Fibroblast of lung (primary cell): ENCODE measurements at places on chromosomes 13 and 19. TPM values are rescaled to one million over a fixed set of nuclear protein-coding genes. Genes with fewer than 3 reads are reported as not detected.

DNA sequence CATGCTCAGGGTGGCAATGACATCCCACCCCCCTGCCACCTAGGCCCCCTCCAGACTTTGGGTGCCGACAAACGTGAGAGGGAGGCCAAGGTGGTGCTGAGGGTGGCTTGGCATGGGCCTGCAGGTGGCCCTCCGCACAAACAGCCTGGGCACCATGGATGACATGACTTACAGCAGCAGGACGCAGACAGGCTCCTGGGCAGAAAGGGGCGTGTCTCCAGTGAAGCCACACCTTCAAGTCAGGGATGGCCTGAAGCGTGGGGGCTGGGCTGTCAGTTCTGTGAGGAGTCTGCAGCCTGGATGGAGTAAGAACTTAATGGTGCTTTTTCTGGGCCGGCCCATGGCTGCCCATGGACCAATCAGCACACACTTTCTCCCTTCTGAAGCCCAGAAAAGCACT is 25.3 kb downstream of the POMP start:
- no peak for DNase-seq

DNA sequence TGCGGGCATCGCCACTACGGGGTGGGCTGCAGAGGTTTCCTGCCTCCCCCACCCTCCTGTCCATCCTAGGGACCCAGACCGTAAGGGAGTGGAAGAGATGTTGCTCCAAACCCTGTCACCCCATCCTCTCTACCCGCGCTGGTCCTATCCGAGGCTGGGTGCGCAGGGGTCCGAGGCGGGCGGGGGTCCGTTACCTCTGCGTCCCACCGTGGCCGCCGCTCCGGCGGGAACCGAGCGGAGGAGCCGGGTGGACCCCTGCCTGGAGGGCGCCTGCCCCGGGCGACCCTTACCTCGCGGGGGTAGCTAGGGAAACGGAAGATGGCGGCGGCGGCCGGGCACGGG is at the start of gene DGKH:
DGKH (plus strand) TSS at position 307 of the 342 bp plus-strand sequence. CDS start 126 bp downstream, outside the sequence.
- DNase-seq, result no peak

Gene TEX26
- polyA plus RNA-seq, result 0.12 and 0.22 TPM in 2 replicates

GRCh38 chr13:113943821-113944565 is 29.9 kb downstream of the C13orf46 start:
- no peak for DNase-seq

DNA sequence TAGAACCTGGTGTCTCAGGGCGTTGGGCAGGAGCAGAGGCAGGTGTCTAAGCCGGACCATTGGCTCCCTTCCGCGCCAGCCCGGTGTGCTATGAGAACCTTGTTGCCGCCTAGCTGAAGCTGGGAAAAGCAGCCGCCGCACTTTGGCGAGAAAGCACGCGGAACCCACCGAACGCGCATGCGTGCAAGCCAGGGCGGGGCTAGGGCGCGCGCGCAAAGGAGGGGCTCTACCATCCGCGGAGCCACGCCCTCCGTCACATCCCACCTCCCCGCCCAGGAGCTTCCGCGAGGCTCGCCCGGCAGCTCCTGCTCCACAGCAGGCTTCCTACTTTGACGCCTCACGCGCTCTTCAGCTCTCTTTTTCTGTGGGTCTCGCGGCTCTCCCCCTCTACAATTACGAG is 51.3 kb downstream of the WDR87 start:
- peak; percentile 70 for DNase-seq

- DNase-seq, result no peak
These were observed 31.8 kb upstream of the CBY2 start for GRCh38 chr13:45670189-45670885.

GRCh38 chr13:104170980-104171555 is 1104.9 kb upstream of the SLC10A2 start:
- no peak for DNase-seq

Gene KCNJ14
- polyA plus RNA-seq, result 0.15 and 0.18 TPM in 2 replicates

DNA sequence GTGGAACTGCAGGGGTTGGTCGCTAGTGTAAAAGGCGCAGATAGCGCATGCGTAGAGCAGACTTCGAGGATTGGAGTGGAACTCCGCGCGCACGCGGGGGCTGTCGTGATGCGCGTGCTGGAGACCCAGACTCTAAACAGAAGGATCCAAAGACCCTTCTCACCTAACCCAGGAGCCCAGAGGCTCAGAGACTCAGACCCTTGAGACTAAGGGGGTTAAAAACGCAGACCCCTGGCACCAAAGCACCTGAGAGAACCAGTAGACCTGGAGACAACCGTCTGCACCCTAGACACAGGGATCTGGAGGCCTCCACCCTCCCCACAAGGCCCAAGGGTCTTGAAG is 567 bp upstream of the CTU1 start:
- no peak for DNase-seq

GRCh38 chr19:2544576-2545415 is 68.9 kb downstream of the GADD45B start:
- DNase-seq, result no peak

GRCh38 chr13:67101730-67102467 is 128.2 kb downstream of the PCDH9 start:
- DNase-seq, result no peak

Gene PLVAP
- not detected in 2 replicates for polyA plus RNA-seq

Gene ALOX5AP
- polyA plus RNA-seq, result 0.25 and 0.36 TPM in 2 replicates

DNA sequence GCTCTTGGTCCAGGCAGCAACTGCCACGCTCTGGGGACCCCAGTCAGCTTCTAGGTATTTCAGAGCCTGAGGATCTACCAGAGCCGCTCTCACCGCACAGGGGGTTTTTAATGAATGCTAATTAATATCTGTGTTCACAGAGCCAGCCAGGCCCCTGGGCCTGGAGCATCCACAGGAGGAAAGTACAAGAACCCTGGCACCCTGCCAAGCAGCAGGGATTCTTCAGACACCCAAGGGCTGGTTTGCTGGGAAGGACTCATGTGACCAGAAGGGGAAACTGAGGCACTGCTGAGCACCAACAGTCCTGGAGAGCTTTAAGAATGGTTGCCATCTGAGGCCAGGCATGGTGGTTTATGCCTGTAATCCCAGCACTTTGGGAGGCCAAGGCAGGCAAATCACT is 38.0 kb upstream of the ADGRE5 start:
- no peak for DNase-seq

DNA sequence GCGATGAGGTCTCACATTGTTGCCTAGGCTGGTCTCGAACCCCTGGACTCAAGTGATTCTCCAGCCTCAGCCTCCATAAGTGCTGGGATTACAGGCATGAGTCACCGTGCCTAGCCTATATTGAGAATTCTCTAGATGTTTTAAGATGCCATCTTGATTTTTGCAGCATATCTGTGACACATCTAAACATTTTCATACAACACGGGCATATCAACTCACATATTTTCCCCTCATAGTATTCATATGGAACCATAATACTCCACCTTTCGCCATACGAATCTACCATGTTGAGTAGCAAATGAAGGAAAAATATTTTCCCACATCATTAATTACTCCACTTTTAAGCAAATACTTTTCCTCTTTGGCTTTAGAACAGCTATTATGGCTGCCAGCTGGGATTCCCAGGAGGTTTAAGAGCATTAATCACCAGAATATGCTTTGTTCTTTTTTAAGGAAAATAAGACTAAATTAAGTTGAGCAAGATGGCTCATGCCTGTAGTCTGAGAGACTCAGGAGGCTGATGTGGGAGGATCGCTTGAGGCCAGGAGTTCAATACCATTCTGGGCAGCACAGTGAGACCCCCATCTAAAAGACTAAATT is 56.9 kb upstream of the GTF2F2 start:
- DNase-seq, result peak; percentile 88

- DNase-seq, result no peak
These were observed 12.3 kb downstream of the ZSWIM4 start for GRCh38 chr19:13807421-13808021.

GRCh38 chr13:19622193-19622592 is 11.3 kb upstream of the MPHOSPH8 start:
- DNase-seq, result no peak

DNA sequence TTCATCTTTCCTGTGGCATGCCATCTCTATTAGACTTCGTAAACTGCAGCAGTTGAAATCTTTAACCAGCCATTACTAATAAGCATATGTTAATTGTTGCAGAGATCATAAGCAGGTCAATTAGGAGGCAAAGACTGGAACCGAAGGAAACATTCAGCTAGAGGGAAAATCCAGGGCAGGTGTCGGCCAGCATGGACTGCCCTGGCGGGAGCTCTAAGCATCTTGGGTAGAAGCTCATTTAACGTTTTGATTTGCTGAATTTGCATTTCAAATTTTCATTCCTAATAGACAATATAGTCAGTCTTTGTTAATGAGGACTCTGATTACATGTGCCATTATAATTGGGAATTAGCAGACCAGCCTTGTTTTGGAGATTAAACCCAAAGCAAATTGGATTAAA is 238.6 kb downstream of the POU4F1 start:
- DNase-seq, result no peak

GRCh38 chr19:46725036-46725820 is 8.3 kb upstream of the PRKD2 start:
- DNase-seq, result no peak

DNA sequence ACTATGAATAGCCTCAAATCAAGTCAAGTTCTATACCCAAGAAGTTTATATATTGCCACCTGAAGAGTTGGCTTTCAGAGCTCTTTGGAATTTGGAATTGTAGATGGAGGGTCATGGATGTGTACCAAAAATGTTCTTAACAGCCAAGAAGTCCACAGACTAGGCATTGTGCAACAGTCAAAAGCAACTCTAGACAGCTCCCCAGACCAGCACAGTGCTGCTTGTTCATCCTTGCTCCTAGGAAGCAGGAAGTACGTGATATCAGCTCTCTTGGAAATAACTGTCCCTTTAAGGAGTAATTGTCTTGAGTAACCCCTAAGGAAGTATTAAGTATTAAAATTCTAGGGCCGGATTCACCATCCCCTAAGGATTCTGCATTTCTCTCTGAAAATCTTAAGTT is 30.7 kb upstream of the IL17D start:
- DNase-seq, result peak; percentile 13

DNA sequence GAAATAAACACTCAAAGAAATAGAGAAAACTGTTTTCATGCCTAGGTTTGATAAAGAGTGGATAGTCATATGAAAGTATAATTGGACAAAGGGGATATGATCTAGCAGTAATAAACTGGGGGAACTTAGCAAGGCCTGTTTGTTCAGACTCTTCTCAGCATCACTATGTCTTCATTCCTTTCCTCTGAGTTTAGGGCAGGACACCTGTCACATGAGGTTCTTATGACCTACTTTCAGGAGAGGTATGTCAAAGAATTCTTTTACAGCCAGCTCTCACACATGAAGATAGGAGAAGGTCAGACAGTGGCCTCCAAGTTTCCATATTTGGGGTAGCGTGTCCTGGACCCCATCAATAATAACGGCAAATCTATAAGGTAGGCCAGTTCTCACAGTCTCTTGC is 11.4 kb upstream of the RFXAP start:
- DNase-seq, result no peak

- no peak for DNase-seq
These were observed 84.5 kb upstream of the FRY start for GRCh38 chr13:31947105-31947504.

DNA sequence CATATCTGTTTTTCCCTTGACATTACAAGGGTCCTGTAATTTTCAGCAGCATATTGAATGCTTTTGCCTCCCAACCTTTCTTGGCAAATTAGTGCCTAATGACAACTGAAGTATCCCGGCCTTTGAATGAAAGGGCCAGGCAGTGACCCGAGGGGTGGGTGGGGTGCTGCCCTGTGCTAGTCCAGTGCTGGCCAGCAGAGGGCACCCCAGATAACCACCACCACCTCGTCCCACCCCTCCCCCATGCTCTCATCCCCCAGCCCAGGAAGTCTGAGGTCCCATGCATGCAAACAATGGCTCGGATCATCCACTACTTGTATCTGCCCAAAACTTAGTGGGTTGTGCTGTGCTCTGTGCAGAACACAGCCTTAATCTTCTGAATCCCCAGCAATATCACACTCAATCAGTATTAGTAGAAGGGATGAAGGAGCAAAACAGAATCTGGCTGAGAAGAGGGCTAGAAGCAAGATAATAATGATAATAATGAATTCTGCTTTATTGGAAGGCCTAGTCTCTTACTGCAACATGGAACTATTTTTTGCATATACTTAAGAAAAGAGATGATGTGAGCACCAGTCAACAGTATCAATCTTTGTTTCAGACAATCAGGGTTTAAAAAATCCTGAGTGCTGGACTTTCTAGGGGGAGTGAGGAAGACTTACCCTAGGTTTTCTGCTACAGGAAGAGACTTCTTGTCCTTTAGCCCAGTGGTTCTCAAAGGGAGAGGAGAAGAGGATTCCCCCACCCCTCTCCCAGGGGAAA is 3.8 kb downstream of the ATP12A start:
- DNase-seq, result no peak

DNA sequence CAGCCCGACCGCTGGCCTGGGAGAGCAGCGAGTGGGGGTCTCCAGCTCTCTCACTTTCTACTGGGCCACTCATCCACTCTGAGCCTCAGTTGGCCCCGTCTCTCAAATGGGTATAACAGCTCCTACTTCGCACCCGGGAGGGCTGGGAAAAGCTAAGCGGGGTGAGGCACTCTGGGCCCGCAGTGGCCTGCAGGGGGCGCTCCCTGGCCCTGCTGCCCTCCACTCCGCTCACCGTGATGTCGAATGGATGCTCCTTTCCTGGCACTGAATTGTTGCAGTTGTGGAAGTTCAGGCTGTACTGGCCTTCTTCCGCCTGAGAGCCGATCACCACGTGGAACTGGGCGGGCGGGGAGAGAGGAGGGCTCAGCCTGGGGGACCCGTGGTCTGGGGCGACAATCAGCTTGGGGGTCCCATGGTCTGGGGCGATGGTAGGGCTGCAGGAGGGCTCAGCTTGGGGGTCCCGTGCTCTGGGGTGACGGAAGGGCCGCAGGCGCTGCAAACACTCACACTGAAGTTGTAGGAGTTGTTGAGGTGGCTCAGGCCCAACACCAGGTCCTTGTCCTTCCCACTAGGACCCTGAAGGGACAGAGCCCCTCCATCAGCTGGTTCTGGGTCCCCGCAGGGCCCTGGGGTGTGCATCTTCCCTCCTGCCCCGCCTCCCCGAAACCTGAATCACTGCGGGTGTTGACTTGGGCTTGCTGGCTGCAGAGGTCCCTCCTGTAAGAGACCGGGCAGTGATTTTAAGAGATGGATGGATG is 3.9 kb downstream of the GPR108 start:
- DNase-seq, result no peak

- DNase-seq, result no peak
These were observed 2.9 kb upstream of the MTUS2 start for GRCh38 chr13:28817204-28817603.

GRCh38 chr19:3046698-3047495 is 15.4 kb downstream of the TLE5 start:
- no peak for DNase-seq

DNA sequence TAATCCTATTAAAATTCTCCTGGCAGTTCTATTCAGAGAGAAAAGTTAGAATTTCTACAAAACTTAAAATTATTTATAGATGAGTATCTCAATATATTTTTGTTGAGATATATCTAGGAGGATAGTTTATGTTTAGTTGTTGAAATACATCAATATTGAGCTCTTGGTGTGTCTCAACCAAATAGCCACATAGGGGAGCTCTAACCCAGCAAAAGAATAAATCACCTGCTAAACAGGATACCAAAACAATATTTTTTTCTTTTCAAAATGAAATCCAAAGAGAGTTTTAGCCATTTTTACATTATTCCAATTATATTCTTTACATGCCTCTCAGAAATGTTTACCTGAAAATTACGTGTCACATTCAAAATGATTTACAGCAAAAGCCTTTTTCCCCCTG is 954.7 kb downstream of the SLITRK6 start:
- DNase-seq, result peak; percentile 3

Gene ARHGEF18
- polyA plus RNA-seq, result 6.1 and 7.8 TPM in 2 replicates
